Activated CD4-positive, CD25-positive, alpha-beta regulatory T cell treated with anti-CD3 and anti-CD28 coated beads, Interleukin-2, amount 50 U/mL, for 72 hours (primary cell): ENCODE measurements at places on chromosomes 5 and 9.

DNA sequence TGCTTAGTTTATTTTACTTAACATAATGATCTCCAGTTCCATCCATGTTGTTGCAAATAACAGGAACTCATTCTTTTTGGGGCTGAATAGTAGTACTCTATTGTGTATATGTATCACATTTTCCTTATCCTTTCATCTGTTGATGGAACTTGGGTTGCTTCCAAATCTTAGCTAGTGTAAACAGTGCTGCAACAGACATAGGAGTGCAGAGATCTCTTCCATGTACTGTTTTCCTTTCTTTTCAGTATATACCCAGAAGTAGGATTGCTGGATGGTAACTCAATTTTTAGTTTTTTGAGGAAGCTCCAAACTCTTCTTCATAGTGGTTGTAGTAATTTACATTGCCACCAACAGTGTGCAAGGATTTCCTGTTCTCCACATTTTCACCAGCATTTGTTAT lies 138.8 kb upstream of the POC5 start:
- DNase-seq = no peak

GRCh38 chr9:73411494-73411893 lies 259.8 kb downstream of the ANXA1 start:
- DNase-seq = no peak

GRCh38 chr5:64505769-64506566 lies at the start of gene RGS7BP:
Gene RGS7BP, plus strand, starts transcription at chr5:64506015. Its CDS starts 610 bp downstream, at chr5:64506625.
- DNase-seq = no peak

- peak; percentile 57 for DNase-seq
These were observed at the start of gene GNAQ for GRCh38 chr9:78031444-78031892. Gene GNAQ, minus strand, starts transcription at chr9:78031811. Its CDS starts 576 bp downstream, at chr9:78031235.

GRCh38 chr5:127486471-127486870 lies 31.0 kb upstream of the PRRC1 start:
- no peak for DNase-seq

- DNase-seq = no peak
These were observed 701.7 kb downstream of the SEMA5A start for GRCh38 chr5:8844206-8844605.

DNA sequence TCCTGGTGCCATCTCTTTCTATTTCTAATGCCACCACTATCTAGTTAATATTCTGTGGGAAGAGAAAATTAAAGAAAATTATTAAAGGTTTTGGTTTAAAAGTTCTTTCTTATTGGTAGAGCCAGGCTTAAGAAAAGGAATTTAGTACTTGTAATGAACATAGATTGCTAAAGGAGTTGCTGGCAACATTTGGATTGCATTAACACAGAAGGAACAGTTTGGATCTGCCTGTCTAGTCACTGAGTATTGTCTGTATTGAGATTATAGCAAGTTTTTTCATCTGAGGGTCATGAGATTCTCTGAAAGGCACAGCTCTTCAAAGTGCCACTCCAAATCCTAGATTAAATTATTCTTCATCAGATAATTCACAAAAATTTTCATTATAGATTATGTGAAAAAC lies 32.0 kb downstream of the FSD1L start:
- no peak for DNase-seq

DNA sequence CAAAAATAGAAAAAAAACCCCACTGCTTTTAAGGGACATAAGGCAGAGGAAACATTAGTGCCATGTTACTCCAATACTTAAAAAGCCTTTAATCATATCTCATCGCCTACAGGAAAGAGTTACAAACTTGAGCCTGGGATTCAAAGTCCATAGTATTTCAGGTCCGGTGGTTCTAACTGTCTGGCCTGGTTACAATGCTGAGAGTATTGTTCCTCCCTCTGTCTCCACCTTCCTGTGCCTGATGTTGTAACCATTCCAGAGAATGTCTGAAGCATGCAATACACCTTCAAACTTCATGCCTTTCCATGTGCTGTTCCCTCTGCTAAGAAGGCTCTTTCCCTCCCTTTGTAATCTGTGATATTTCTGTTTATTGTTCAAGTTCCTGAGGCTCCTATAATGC lies 41.6 kb upstream of the SLC36A2 start:
- DNase-seq = no peak

GRCh38 chr5:113267361-113267900 lies 167.4 kb downstream of the TSSK1B start:
- no peak for DNase-seq

GRCh38 chr9:84027201-84027600 lies 46.6 kb downstream of the RMI1 start:
- no peak for DNase-seq

DNA sequence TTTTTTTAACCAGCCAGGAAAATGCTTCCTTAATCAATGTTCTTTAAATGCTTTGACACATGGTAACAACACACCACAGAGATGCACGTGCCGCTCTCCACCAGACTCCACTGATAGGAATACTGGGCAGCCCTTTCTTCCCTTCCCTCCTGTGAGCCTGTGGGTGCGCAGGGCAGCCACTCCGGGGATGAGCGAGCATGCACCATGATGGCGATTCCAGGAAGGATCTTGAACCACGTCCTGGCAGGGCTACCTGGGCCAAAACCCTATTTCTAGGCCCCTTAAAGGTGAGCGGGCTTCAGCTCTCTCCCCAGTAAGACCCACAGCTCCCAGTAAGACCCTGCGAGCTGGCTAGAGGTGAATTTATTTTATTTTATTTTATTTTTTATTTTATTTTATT lies 128.2 kb downstream of the MVB12B start:
- DNase-seq = no peak

- no peak for DNase-seq
These were observed 7.8 kb upstream of the C9orf40 start for GRCh38 chr9:74960561-74960960.

DNA sequence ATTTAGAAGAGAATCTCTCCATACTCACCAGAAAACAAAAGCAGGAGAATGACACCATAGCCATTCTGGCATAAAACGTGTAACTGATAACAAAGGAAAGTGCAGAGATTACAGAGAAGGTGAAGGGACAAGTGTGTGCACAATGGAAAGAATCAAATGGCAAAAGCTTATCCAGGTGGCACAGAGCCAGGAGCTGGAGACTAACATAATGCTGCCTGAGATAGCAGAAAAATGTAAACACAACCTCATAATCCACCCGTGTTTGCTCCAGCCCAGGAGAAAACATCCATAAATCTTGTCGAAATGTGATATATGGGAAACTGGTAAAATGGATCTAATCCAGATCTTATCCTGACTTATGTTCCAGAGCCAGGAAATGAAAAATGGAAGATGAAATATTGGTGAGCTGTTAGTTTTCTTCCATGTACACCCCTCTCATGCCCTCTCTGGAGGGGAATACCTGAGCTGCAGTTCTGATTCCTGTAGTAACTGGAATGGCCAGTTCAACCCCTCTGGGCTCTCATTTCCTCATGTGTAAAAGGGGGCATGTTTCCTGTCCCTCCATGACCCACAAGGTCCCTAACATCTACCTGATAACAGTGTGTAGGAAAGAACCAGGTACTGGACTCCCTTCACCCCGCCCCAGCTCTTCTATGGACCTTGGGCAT lies 212.3 kb upstream of the DAPK1 start:
- DNase-seq = no peak

DNA sequence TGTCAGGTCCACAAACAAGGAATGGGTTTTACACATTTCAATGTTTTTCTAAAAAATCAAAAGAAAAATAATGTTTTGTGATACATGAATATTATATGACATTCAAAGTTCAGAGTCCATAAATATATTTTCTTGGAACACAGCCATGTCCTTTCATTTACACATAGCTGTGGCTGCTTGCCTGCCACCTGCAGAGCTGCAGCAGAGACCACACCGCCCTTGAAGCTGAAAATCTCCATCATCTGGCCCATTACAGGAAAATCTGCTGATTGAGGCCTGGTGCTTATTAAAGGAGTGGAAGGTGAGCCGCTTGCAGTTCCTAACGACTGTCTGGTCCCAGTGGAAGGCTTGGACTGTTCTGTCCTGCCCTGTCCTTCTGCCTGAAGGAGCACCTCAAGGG lies 232.6 kb upstream of the ADAMTS16 start:
- DNase-seq = no peak

- DNase-seq = no peak
These were observed 1750.6 kb upstream of the CDH9 start for GRCh38 chr5:28788954-28789353.

GRCh38 chr5:2283481-2284045 lies 400.8 kb upstream of the IRX4 start:
- DNase-seq = no peak

GRCh38 chr9:87620731-87621322 lies 105.1 kb upstream of the CTSL start:
- no peak for DNase-seq

GRCh38 chr5:72510610-72511181 lies 3.5 kb upstream of the ZNF366 start:
- DNase-seq = no peak

GRCh38 chr5:101977729-101978345 lies 318.2 kb downstream of the SLCO4C1 start:
- DNase-seq = no peak

DNA sequence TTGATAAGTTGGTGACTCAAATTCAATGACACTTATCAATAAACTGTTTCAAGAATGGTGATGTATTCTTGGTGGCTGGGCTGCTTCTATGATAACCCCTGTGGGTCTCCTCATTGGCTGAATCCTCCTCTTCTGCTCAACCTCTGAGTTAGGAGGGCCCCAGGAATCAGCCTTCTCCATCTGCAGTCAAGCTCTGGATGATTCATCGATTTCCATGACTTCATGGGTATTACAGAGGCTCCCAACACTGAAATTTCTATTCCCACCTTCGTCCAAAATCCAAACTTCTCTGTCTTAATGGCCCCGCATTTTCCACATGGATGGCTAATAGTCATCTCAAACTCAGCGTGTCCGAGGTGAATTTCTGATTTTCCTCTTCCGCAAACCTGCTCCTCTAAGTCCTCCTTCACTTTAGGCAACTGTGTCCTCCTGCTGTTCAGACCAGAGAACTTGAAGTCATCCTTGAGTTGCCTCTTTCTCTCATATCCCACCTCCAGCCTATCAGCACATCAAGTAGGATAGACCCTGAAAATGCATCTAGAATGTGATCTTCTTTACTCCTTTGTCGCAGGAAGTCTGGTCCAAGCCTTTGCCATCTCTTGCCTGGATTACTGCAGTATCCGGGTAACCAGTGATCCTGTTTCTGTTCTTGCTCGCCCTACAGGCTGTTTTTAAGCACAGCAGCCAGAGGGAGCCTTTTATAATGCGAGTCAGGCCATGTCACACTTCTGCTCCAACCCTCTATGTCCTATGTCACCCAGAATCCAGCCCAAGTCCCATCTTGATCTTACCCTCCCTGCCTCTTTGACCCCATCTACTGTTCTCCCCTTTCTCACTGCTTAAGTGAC lies 41.4 kb upstream of the IL7R start:
- no peak for DNase-seq

DNA sequence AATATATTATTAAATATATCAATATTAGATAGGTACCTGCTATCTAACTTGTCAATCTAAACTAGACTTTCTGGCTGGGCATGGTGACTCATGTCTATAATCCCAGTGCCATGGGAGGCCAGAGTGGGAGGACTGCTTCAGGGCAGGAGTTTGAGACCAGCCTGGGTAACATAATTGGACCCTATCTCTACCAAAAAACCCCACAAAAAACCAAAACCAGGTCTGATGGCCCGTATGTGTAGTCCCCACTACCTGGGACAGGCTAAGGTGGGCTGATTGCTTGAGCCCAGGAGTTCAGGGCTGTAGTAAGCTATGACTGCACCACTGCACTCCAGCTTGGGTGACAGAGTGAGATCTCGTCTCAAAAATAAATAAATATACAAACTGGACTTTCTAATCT lies 55.0 kb downstream of the PJA2 start:
- no peak for DNase-seq

DNA sequence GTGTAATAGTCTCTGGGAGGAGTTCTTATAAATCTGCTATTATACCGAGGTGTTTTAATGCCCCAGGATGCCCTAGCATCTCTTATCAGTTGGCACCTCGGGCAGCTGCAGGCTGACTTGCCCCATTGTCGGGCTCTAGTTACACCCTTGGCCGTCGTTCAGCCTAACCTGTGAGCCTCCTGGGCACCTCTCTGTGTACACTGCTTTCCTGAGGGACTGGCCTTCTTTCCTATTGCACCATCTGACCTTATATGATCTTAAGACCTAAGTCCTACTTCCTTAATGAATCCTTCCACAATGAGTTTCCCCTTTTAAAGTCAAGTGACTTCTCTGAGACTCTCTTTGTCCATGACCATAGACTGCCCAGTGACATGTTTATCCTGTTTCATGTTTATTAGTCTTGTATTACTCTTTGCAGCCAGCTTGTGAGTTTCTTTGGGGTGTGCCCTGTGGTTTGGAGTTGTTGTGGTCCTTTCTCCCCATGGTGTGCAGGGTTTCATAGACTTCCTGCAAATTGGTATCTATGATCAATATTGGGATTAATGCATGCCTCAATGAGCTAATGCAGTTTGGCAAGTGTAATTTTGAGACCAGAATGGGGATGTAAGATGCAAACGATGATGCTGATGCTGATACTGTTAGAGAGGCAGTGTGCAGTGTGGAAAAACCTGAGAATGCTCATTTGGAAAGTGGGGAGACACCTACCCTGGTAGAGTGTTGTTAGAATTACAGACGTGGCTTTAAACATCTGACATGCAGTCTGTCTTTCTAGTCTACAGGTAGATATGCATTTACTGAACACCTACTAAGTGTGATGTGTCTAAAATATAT lies 4.9 kb downstream of the DAPK1 start:
- no peak for DNase-seq

DNA sequence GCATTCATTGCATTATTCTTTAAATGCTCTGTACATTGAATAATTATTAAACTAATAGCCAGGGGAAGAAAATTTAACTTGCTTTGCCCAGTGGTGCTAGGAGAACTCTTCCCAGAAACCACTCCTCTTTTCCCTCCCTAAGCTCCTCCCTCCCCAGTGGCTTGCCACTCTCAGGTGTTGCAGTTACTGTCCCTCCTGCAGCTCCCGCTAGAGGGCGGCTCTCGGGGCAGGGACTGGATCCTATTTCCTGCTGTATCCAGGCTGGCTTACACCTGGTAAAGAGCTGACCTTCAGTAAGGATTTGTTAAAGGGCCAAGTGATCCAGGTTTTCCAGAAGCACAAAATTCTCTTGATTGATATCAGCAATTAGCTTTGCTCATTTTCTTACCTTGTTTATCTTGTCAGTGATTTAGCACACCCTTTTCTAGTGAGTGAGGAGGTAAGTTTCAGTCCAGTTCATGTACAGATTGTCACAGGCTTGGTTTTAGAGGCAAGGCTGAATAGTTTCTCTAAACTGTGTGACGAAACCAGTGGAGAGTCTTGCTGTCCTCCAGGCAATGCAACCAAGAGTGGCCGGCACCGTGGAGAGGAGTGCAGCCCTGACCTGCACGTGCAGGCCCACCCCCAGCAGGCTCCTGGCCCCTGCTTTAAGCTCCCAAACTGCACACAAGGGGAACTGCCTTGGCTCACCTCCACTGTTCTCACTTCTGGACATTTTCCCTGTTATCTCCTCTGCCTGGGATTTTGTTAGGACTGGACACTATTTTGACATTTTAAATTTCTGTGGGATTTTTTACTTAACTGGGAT lies 423.8 kb downstream of the SPOCK1 start:
- DNase-seq = no peak

GRCh38 chr5:4563400-4563799 lies 576.7 kb upstream of the ADAMTS16 start:
- DNase-seq = no peak
